NB4 (cell line): ENCODE measurements at places on chromosomes 1 and 21.
A peak's percentile ranks its signal among the peaks of the same experiment; 100 is the strongest.

DNA sequence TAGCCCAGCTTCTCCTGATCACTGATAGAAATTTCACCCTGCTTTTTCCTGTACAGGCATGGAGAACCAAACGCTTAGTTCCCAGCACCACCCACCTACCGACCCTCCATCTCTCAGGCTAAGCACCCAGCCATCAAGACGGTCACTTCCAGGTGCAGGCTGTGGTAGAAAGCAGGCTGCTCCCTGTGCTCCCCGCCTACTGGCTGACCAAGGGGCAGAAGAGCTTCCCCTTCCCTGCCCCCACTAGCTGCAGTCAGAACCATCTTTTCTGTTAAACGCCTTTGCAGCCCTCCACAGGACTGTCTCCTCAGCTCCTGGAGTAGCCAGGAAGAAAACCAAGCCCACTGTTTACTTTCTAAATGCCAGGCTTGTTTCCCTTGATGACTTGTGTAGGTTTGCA is 23.0 kb downstream of the SPATA46 start:
- DNase-seq, result peak; percentile 12

DNA sequence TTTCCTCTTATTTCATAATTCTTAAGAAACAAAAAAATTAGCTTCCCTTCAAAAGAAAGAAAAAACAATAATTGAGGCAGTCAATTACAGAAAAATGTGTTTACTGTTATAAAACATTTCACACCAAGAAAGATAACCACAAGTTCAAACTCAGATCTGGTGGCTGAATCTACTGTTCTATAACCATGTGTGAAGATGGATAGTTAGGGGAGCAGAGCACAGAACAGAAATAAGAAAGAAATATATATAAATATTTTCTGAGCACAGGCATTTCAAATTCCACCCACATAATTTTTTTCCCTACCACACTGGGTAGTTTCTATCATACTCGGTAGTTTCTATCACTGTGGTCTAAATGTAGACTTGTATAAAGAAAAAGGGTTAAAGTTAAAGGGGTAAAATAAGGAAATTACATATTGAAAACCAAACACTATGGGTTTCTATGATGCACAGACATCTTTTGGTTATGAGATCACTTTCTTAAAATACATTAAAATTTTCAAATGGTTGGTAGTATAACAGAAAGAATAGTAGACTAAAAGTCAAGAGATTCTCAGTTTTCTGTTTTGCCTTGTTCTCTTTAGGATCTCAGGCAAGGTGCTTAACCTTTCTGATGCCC is 10.8 kb downstream of the LYST start:
- DNase-seq, result no peak

GRCh38 chr21:42307106-42307505 is 8.1 kb downstream of the TFF3 start:
- DNase-seq, result no peak

DNA sequence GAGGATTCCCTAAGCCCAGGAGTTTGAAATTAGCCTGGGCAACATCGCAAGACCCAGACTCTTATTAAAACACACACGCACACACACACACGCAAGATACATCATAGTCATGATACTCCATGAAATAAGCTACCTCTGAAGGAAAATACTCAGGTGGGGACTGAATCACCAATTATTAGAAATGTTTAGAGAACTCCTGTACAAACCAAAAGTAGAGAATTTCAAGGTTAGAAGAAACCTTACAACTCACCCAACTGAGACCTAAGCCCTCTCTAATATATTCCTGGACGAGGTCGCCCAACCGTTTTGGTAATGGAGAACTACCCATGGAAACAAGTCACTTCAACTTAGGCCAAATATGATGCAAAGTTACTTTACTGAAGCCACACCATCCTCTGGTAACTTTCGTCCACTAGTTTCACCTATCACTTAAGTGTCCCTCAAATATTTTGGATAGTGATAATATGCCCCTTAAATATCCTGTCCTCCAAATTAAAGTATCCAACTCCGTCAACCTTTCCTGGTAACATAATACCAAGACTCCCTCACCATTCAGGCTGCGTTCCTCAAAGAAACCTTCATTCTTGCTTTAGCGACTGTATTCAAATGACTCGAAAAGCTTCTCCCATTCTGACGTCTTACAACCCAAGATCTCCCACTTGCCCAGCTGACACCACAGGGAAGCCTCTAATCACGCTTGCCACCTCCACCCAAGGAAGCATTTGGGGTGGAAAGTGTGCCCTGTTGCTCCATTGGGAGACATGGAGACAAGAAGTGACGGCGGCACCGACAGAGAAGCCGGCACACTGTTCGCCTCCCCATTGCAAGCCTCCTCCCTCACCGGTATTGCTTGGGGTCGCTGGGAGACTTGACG is 856 bp downstream of the NRDC start:
- peak; percentile 52 for DNase-seq

DNA sequence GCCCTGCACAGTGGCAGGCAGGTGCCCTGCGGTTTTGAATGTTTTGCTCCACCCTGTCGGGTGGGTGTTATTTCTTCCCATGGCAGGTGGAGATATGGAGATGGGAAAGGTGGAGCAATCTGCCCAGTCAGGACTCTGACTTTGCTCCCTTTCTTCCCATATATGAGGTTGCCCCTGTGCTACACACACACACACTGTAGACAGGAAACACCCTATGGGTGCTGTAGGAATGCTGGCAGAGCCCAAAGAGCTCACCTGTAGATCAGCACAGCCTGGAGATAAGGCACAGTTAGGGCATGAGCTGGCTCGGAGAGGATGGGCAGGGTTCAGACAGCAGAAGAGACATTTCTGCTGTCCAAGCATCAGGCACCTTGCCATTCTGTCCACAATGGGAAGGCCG is 246.0 kb upstream of the AJAP1 start:
- DNase-seq, result no peak

- DNase-seq, result peak; percentile 54
These were observed 150.1 kb downstream of the PLXNA2 start for GRCh38 chr1:208093754-208094719.

DNA sequence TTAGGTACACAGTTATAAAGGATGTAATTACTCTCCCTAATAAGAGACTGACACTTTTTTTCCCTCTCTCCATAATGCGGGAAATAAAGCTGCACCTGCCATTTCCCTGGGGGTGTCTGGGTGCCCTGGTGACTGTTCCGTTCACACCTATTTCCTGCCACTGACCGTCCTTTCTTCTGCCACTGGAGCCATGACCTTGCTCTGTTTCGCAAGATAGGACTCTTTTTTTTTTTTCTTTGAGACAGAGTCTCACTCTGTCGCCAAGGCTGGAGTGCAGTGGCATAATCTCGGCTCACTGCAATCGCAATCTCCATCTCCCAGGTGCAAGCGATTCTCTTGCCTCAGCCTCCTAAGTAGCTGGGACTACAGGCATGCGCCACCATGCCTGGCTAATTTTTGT is 66.1 kb upstream of the SERBP1 start:
- DNase-seq, result no peak

DNA sequence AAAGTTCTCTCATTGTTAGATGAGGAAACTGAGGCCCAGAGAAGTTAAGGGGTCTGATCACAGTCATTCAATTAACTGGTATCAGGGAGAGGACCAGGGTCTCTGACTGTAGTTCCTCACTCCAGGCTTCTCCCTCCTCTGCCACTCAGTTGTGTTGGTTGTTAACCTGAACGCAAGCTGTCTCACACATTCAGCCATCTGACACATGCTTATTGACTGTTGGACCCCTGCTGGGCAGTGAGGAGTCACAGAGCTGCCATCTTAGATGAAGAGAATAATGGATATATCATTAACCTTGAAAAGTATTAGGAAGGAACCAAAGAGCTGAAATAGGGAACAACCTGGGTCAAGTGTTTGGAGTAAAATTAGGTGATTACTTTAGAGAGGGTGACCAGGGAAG is 194.8 kb downstream of the ZZZ3 start:
- DNase-seq, result no peak

DNA sequence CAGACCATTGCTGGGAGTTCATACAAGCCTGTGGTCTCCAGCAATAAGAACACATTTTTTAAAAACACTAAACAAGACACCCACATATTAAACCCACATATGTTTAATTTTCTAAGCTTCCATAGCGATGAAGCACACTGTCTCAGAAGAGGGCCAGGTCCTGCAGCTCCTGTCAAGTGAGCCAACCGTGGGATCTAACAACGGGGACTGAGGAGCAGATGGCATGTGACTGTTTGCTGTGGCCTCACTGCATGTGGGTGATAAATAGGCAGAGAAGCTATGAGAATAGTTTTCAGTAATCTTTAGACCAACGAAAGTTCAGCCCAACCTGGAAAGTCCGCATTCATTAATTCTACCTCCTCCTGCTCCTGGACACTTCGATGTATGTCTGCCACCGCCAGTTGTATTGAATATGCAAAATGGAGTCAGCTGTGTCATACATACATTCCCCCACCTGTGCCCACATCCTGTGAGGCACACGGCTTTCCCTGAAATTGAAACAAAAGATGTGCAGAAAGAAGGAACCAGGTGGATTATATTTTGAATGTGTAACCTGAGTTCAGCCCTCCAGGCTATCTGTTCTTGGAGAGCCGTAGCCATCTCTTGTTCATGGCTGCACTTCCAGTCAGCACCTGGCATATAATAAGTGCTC is 88.2 kb downstream of the MIS18A start:
- DNase-seq, result no peak

- DNase-seq, result no peak
These were observed 93.1 kb downstream of the HHIPL2 start for GRCh38 chr1:222454782-222455181.

- no peak for DNase-seq
These were observed 51.5 kb upstream of the WNT2B start for GRCh38 chr1:112457241-112457640.

- DNase-seq, result peak; percentile 62
These were observed 2.4 kb upstream of the ELAPOR1 start for GRCh38 chr1:109111386-109112055.

DNA sequence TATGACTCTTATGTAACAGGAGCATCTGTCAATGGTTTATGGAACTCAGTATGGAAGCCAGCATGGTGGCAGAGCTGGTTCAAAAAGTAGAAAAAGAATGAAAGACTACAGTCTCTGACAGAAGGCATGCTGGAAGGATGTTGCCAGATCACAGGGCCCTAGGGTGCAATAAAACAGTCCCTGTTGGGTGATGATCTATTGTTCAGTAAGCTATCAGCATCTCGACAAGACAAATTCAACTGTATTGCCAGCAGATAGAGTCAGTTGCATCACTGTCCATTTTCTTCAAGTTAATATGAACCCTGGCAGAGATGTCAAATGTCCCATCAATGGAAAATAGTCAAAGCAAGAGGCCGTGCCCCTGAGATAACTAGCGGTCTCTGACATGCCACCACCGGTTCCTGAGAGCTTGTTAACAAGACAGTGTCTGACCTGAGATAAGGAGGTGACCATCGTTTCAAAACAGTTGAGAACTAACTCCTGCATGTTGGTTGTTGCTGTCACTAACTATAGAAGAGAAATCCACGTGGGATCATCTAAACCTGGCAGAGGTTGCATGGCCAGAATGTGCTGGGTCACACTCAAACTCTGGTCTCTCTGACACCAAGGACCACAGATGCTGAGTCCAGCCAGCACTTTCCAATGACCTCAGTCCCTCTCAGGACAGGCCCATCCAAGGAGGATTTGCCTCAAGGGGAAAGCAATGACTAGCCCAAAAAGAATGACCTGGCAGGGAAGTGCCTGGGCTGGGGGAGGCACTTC is 125.9 kb downstream of the RIPK4 start:
- no peak for DNase-seq

GRCh38 chr1:18511874-18512150 is 31.1 kb downstream of the KLHDC7A start:
- DNase-seq, result no peak

- peak; percentile 51 for DNase-seq
These were observed 5.1 kb upstream of the LAMB3 start for GRCh38 chr1:209657140-209657879.

DNA sequence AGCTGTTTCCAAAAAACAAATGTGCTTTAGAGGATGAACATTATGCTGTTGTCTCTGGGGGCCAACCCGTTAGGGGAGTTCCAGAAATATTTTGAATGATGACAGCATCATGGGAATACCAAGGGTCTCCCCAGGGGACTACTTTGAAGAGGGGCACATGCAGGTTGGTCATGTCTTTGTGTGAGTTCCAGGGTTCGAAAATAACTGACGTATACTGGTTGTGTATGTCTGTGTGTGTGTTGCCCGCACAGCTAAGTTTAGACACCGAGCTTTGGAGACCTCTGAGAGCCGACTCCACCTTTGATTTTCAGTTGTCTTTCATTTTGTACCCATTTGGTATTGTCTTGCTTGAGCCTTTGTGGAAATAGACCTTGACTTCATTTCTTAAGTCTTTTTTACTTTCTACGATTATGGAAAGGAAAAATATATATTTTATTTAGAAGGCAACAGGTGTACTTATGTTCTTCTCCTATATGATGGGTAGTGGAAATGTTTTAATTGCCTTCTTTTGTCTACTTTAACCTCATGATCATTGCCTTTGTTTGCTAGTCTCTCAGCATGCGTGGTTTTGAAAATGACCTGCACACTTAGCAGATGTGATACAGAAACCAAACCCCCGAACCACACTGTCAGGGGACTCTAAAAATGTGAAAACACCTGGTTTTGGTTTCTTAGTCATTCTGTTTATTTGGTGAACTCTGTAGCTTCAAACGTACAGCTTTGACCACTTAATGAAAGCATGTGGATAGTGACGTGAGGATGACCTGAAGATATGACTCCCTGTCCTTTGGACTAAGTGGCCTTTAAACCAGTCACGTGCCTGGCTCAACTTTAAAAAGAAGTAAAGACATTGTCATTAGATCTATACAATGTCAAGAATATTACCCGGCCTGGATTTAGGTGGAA is 56.5 kb downstream of the GALNT2 start:
- no peak for DNase-seq

DNA sequence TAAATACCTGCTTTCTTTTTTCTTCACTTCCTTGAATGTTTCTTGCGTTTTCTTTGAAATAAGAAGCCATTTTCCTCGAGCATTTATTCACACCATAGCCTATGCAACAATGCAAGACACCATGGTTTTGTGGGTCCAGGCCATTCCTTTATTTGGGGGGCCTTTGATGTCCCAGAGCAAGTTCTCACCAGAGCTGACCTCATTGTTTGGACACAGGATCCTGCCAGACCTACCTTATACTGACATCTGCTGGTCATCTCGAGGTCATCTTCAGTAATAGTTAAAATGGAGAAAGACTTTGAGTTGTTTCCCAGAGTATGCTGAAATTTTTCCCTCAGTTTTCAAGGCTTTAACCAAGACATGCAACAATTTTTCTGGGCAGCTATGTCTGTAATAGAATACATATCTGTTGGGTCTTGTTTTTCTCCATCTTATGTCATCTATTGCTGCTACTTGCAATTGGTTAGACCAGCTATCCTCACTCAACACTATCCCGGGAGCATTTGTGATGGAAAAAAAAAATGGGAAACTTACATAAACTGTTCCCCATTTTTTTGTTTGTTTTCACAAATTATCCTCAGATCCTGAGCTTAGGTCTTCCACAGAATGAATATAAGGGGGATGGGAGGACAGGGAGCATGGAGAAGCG is 34.0 kb upstream of the BACE2 start:
- DNase-seq, result peak; percentile 36

DNA sequence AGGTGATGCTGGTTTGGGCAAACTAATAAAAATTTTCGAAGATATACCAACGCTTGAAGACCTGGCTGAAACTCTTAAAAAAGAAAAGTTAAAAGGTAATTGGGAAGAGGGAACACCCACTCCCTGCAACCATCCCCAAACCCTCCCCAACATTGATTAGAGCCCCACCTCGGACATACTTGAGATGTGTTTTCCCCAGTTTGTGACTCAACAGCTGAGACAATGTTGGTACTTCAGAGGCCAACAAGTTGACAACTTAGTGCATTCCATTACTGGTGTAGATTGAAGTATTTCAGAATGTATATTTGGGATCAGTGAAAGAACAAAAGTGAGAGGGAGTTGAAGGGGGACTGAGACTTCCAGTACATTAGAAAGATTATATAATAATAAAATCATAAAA is 5.1 kb downstream of the IFI16 start:
- no peak for DNase-seq
